Astrocyte of the hippocampus (primary cell): ENCODE measurements at places on chromosomes 2 and 18.

DNA sequence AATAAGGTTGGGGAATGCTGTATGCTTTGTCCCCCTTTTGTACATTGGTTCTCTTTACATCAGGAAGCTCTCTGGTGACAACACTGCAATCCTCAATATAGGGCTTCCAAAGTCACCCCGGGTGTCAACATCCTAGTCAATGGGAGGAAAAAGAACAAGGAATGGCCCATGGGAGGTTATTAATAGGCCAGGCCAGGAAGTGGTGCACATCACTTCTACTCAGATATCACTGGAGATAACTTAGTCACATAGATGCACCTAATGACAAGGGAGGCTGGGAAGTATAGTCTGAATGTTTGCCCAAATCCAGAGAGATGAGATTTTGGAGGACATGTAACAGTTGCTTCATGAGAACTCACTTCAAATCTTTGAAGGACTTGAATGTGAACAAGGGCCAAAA, 274.7 kb downstream of the DYSF start:
- DNase-seq, result no peak

DNA sequence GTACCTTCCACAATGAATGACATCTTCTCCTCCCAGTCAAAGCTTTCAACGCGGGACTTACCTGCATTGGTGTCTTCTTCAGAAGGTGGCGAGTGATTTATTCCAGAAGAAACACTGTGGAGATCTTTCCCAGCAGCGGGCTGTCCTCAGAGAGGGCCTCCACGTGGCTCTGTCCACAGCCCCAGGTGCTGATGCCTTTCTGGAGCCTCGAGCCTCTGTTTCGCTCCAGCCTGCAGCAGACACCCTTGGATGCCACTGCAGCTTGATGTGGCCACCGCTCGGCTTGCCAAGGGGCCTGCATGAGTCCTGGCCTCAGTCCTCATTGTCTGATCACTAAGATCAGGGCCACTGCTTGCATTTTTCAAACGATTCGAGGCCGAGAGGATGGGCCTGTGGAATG, 46.6 kb upstream of the GALR1 start:
- DNase-seq, result peak; percentile 43

GRCh38 chr2:177489719-177490301, 97.2 kb downstream of the AGPS start:
- peak; percentile 60 for DNase-seq

- DNase-seq, result no peak
These were observed 143.9 kb upstream of the SLC39A10 start for GRCh38 chr2:195513119-195513518.

DNA sequence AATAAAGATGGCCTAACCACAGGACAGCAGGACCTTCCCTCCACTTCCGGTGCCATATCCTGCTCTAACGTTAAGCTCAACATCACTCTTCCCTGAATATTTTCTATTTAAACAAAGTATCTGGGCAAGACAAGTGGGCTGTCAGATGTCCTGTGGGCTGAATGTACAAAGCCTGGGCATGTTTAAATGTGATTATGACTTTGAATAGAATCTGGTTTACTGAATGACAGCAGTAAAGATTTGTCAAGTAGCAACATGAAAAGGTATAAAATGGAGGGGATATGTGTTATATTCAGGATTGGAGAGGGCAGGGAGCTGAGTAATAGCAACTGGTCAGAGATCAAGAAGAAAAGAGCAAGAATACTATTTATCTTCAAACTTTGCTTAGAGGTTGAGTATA, 540.9 kb downstream of the NRXN1 start:
- DNase-seq, result no peak

DNA sequence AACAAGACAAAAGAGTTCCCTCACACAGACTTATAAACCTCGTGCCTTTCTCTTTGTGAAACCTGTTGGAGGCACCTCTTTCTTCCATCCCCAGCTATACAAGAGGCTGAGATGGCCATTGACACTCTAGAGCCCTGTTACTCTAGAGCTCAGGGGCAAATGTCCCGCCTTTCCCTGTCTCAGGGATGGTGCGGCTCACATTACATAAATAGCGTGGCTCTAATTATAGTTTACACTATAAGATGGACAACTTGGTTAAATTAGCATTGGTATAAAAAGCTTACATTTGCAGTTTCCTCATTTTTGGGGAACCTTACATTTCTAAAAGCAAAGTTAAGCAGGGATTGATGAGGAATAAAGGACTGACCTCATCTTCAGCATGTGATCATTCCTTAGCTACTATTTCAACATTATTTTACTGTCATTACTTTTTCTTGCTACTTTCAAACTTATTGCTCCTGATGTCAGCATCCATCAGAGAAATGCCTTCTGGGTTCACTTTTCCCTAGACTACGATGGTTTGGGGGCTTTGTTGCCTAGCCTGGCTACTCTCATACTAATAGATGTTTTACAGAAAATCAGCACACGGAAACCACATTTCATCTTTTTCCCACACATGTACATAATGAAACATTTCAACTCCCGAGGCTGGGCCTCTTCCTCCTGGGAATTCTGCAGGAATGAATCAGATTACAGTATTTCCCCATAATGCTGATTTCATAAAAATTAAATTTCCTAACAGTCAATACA, 40.4 kb downstream of the FTCDNL1 start:
- DNase-seq, result no peak

DNA sequence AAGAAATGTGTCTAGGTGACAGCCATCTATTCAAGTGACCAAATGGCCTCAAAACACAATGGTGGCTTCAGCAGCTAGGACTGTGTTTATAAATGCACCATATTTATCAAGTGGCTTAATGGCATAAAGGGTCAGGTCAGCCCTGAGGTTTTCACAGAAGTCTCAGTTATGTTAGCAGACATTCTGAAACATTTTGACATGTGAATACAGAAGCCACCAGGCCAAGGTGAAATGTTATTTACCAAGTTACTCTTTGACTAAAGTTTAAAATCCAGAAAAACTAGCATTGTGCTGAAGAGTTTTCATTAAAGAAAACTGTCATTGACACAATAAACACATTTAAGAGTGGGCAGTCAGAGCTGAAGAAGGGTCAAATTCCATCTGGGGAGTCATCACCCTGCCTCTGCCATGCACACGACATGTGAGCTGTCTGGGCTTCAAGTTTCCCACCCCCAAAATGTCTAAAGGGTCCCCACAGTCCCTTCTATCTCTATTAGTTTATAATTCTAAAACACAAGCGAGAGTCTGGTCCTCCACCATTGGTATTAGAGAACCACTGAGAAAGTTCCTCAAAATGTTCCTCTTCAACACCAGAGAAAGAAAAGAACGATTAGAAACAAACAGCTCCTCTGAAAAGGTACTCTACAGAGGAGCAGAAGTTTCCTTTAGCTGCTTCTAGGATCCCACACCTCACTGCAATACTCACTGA, 77.5 kb upstream of the FZD5 start:
- DNase-seq, result no peak

- DNase-seq, result peak; percentile 95
These were observed 48.0 kb downstream of the CDK15 start for GRCh38 chr2:201854221-201854801.

DNA sequence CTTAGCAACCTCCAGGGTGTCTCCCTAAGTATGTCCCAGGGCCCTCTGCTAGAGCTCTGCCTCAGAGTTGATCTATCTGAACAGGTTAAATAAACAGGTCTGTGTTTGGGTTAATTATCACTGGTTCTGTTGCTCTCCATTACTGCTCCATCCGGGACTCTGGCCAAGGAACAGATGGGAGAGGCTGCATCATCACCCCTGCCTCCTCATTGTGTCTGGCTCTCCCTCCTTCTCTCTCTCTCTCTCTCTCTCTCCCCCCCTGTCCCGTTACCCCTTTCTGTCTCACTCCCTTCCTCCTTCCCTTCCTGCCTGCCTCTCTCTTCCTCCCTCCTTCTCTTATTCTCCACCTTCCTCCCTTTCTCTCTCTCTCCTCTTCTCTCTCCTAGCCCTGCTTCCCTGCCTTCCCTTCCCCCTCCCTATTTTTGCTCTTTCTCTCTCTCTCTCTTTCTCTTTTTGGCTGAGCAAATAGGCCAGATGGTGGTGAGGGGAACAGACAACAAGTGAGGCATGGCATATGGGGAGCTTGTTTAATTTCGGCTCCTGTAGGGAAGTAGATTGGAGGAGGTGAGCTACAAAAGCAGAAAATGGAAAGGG, 62.1 kb downstream of the SETBP1 start:
- peak; percentile 69 for DNase-seq

GRCh38 chr2:205686783-205687640, 4.7 kb downstream of the NRP2 start:
- peak; percentile 72 for DNase-seq

DNA sequence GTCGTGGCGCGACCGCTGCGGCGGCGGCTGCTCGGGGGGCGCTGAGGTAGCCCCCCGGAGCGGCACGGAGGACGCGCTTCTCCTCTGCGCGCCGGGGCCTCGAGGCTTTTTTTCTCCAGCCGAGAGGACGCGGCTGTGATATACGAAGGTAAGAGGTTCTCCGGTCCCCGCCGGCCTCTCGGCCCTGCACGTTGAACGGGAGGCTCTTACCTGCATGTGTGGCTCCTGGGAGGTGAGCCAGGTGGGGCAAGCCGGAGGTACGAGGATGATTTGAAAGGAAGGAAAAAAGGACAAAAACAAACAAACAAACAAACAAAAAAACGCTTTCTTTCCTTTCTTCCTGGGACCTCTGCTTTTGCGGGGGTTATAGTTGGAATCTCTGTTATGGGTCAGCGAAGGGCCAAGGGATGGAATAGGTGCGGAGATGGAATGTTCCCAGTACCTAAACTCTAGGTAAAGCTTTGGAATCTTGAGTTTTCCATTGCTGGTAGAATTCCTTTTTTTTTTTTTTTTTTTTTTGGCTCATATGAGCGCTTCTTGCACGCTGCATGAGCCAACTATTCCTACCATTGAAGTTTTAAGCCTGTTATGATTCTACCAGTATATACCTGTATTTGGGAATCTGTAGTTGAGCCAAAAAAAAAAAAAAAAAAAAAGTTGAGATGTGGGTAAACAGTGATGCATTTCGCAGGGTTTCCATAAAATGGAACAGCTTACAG, 674 bp downstream of the PTPN4 start:
- no peak for DNase-seq

GRCh38 chr18:24053211-24053610, 38.7 kb downstream of the TTC39C start:
- DNase-seq, result no peak

- no peak for DNase-seq
These were observed 7.4 kb downstream of the CYB5A start for GRCh38 chr18:74284191-74284979.

- DNase-seq, result peak; percentile 65
These were observed 59.0 kb downstream of the E2F6 start for GRCh38 chr2:11406958-11407381.

DNA sequence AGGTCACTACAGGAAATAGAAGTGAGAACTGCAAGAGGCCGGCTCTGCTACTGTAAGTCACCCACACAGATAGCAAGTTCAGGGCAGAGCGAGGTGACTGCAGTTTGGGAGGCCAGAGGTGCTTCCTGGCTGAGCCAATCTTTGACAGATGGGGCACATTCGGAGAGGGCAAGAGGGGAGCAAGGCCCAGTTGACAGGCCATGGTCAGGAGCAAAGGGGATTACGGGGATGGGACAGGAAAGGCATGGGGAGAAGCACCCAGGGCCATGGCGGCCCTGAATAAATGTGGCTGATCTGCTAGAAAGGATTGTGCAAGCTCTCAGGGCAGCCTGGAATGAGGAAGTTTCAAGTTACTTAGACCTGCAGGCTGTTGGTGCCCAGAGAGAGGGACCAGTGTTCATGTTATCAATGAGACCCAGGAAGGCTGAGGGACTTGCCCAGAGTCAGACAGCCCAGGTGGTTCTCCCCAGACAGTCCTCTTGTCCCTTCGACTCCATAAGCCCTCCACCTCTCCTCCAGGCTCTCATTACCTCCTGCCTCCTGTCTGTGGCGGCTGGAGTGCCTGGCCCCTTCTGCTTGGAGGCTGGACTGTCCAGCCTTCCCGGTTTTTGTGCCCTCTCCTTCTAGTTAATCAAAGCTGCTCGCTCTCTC, 123.3 kb downstream of the CTIF start:
- peak; percentile 65 for DNase-seq

- DNase-seq, result peak; percentile 30
These were observed 984 bp downstream of the CCDC88A start for GRCh38 chr2:55418512-55419232.

GRCh38 chr2:113974727-113975126, 84.8 kb downstream of the ACTR3 start:
- no peak for DNase-seq

GRCh38 chr2:54559593-54560145, 103.5 kb downstream of the SPTBN1 start:
- peak; percentile 65 for DNase-seq

DNA sequence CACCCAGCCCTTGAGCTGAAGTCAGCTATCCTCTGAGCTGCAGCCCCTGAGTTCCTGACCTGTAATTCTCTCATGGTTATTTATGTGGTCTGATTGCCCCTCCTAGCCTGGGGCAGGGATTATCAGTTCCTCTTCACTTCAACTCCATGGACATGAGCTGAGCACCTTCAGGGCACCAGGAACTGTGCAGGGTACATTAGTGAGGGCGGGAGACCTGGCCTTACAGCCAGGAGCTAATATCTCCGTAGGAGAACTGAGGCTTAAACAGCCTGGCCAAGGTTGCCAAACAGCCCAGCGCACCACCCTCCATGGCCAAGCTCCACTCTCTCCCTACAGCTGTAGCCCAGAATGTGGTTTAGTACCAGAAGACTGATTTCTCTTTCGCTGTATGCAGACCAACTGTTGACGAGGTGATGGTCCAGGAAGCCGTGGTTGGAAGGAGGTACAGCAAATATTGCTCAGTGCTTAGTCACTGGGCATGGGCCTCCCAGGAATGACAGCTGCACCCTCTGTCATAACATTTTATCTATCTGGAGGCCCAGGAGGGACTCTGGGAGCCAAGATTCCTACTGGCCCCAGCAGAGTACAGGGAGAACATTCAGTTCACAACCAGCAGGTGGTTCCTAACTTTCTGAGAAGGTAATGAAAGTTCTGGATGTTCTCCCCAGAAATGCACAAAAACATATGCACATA, 228.7 kb upstream of the SIX2 start:
- DNase-seq, result peak; percentile 86

GRCh38 chr2:68741805-68742306, 7.2 kb downstream of the ARHGAP25 start:
- no peak for DNase-seq

DNA sequence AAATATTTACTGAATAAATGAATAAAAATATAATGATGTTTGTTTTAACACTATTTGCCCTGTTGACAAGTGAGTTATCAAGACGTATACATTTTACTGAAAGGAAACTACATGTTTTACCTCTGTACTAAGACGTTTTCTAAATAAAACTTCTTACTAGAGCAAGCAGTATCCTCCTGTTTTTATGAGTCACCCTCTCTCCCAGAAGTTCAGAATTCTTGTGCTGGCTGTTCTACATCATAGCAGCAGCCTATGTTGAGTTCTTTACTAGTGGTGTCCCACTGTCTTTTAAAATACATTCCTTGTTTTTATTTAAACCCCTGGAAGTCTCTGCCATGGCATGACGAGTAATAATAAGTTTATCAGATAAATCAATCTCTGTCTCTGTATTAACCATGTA, 297.4 kb downstream of the CALCRL start:
- peak; percentile 44 for DNase-seq

GRCh38 chr18:78738076-78738690, 241.4 kb upstream of the SALL3 start:
- DNase-seq, result no peak

GRCh38 chr2:26735883-26736588, 28.0 kb upstream of the SLC35F6 start:
- no peak for DNase-seq

- no peak for DNase-seq
These were observed 65.4 kb downstream of the PRKCE start for GRCh38 chr2:45716915-45717314.

- no peak for DNase-seq
These were observed 14.2 kb downstream of the ACTG2 start for GRCh38 chr2:73906847-73907505.

GRCh38 chr18:11408555-11409065, 200.8 kb upstream of the SLC35G4 start:
- DNase-seq, result no peak
